CD4-positive, alpha-beta T cell treated with Interleukin-10 for 1 hour (primary cell): ENCODE measurements at places on chromosomes 5 and 9.

DNA sequence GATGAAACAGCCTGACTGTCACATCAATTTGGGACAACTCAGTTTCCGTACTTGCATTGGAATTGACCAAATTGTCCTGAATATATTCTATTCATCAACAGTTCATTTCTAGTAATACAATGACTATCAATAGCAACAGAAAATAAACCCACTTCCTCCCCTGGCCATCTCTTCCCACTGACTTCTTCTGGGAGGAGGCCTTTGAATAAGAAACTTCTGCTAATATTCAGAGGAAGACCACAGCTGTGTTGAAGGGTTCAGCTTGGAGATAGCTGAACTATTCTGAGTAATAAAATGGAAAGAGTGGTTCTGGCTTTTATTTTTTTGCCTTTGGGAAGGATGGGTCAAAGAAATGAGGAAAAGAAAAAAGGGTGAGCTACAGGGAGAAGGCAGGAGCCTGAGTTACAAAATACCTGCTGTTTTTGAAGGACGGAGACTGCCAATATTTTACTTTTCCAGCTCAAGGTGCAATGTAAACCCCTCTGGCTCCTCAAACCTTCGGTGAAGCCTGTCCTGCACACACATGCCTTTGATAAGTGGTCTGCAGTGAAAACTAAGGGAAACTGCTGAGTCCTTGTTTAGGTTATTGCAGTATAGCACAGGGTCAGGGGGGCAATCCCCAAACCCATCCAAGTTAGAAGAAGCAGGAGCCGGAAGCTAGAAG lies 29.9 kb downstream of the FYB1 start:
- DNase-seq: no peak

GRCh38 chr9:124220946-124221451 lies 36.8 kb upstream of the NEK6 start:
- no peak for DNase-seq

GRCh38 chr5:157356576-157356975 lies 90.7 kb downstream of the CYFIP2 start:
- DNase-seq: no peak

- no peak for DNase-seq
Observed at GRCh38 chr9:98970532-98971041, 26.9 kb downstream of the COL15A1 start.

- no peak for DNase-seq
Observed at GRCh38 chr9:105632807-105633206, 29.4 kb upstream of the TAL2 start.

GRCh38 chr5:81533629-81534405 lies 139.9 kb upstream of the ACOT12 start:
- DNase-seq: no peak

DNA sequence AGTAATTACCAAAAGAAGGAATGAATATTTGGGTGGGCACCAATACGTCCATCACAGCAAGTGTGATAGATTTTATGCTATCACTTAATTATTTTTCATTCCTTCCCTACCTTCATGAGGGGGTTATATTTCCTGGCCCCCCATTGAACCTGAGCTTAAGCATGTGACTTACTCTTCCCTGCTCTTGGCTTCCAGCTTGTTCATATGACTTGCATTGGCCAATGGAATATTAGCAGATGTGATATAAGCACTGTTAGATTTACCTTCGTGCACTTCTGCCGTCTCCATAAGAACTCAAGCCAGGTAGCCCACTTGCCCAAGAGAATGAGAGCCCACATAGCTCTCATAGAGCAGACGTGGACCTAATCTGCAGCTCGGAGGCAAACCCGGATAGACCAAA lies 99.1 kb upstream of the SMARCA2 start:
- no peak for DNase-seq

- no peak for DNase-seq
Observed at GRCh38 chr5:28862860-28863196, 1824.4 kb upstream of the CDH9 start.

- DNase-seq: no peak
Observed at GRCh38 chr5:44536650-44537260, 147.5 kb upstream of the FGF10 start.

DNA sequence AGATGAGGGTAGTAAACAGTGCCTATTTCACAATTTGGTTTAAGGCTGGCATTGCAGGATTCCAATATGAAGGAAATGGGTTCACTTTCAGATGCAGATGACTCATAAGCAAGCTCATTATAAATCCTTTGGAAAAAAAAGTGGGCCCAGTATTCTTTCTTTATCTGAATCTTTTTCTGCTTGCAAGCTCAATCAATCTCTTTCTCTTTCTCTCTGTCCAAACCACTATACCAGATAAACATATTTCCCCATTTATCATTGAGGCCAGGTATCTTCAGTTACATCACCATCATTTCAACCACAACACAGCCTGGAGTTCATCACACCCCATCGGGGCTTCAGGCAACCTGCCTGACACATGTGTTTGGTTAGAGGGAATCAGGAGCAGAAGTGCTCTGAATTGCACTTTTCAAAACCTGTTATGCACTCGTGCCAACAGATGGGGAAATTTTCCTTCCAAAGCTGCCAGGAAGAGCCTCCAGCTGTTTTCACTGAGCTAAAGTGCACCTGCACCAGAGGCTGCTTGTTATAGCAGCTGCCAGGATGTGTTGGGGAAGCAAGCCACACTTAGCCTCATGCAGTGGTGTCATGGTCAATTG lies 30.0 kb upstream of the MAMDC2 start:
- no peak for DNase-seq

GRCh38 chr5:147956064-147956841 lies 49.9 kb upstream of the C5orf46 start:
- no peak for DNase-seq

- DNase-seq: no peak
Observed at GRCh38 chr5:117103703-117104102, 529.1 kb upstream of the SEMA6A start.

DNA sequence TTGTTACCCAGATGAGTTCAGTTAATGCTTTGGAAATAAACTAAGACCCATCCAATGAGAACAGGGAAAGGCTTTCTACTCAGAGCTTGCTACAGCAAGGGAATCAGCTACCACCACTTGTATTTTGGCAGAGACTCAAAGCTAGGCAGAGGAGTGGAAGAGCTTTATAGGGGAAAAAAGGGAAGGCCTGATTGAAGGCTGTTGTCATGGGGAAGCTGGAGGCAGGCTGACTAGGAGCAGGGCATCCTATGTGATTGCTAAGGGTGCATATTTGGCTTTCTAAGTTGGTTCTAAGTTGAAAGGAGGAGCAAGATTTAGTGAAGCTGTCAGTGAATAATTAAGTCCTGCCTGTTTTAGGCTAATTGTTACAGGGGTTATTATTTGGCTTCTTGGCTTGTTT lies 115.5 kb downstream of the PTTG1 start:
- no peak for DNase-seq

- no peak for DNase-seq
Observed at GRCh38 chr5:75736273-75736672, 19.0 kb upstream of the POC5 start.

DNA sequence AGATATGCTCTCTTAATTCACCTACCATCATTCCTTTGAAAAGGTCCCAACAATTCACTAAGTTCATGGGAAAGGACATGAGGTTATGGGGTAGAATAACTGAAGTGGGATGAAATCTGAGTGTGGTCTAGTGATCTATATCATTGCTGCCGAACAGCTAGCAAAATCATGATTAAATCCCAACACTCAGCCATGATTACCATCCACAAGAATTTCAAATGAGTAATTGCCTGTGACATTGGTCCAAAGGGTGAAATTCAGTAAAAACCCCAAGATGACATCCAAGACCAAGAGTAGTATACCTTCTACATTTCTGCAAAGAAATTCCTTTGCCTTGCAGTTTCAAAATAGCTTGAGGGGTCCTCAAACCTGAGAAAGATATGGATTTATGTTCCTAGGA lies 225.6 kb downstream of the SPOCK1 start:
- no peak for DNase-seq

- DNase-seq: no peak
Observed at GRCh38 chr9:34378376-34379060, 1.8 kb upstream of the MYORG start.

GRCh38 chr5:36728697-36729543 lies 122.5 kb downstream of the SLC1A3 start:
- peak; percentile 62 for DNase-seq

DNA sequence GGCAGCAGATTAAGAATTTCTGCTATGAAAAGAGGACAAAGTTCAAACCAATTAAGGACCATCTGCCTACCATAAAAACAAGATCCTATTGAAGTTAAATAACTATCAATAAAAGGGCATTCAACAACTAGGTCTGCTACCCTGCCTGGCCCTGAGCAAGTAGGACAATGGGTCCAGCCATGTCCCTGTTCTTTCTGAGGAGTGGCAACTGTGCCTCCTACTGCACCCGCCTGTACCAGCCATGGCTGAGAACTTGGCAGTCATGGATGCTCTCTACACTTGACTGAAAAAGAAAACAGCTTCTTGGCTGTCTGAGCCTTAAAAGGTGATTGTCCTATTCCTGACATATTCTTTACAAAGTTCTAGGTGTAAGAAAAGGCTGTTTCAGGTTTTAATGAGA lies 652.4 kb downstream of the PDE4D start:
- no peak for DNase-seq

DNA sequence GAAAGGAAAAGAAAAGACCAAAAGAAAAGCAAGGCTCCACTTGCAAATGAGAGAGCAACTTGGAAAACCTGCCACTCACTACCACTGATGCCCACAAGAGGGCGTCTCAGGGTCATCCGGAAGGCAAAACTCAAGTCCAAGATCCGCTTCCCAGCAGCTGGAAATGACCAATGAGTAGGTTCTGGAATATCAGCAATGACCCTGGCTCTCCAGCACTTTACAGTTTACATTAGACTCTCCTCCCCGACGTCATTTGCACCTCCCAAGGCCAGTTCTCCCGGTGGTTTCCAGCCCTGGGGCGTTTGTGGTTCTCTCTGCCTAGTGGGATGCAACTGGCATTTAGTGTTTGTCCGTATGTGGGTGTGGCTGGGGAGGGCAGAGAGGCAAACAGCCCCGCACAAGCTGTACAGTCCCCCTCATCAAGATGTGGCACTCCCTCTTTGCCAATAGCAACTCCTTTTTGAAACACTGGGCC lies 193.8 kb upstream of the ZNF618 start:
- peak; percentile 36 for DNase-seq

GRCh38 chr5:9544056-9544455 lies 1.8 kb downstream of the SEMA5A start:
- DNase-seq: no peak

DNA sequence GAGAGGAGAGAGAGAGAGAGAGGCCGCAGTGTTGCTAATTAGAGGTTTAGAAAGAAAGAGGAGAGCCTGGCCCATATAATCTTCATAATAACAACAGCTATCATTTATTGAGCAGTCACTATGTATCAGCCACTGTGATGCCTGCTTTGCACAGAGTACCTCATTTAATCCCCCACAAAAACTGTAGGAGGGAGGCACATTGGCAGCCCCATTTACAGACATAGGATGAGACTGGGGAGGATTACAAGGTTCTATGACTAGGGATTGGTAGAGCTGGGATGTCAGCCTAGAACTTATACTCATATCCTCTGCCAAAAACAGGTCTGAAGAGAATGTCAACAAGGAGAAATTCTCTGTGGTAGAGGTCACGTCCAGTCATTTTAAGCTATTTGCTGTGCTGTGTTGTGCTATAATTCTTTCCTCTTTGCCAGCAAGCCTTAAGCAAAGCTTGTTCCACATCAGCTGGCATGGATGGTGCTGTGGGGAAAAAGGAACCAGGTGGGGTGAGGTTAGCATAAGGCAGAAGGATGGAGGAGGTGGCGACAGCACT lies 6.7 kb upstream of the GCNT4 start:
- no peak for DNase-seq

DNA sequence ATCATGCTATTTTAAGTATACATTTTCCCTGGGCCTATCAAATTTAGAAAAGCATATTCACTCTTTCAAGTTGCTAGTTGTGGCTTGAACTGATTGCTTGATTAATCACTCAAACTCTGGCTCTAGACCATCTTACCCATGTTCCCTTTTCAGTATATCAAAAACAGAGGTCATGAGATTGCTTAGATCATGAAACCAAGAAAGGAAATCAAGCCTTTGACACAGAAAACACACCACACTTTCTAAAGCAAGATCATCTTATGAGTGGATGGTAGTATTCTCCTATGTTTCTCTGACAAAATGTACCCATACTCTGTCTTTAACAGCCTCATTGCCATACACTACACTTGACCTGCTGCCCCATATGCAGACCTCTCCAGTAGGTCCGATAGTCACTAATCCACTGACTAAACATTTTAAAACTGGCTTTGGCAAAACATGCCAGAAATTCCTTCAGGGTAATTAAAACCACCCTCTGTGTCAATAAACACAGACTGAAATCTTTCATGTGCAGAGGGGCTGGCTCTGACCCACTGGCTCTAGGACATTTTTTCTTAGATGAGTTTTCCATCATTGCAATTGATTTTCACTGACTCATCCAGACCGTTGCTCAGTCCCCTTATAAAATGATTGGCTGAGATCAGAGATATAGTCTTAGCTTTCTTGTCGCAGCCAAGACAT lies 18.2 kb downstream of the PPP2R2B start:
- no peak for DNase-seq

DNA sequence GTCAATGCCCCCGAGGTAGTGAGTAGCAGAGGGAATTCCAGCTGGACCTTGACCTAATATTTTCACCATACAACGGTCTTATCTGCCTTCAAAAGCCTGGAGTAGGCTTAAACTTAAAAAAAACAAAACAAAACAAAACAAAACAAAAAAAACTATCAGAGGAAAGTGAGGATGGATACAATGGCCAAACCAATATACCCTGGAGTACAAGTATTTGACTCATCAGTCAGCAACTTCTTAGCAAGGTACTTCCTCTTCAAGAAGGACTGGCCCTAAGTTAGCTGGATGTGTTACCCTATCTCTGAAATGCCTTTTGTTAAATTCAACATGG lies 160.6 kb upstream of the GNA14 start:
- DNase-seq: no peak

DNA sequence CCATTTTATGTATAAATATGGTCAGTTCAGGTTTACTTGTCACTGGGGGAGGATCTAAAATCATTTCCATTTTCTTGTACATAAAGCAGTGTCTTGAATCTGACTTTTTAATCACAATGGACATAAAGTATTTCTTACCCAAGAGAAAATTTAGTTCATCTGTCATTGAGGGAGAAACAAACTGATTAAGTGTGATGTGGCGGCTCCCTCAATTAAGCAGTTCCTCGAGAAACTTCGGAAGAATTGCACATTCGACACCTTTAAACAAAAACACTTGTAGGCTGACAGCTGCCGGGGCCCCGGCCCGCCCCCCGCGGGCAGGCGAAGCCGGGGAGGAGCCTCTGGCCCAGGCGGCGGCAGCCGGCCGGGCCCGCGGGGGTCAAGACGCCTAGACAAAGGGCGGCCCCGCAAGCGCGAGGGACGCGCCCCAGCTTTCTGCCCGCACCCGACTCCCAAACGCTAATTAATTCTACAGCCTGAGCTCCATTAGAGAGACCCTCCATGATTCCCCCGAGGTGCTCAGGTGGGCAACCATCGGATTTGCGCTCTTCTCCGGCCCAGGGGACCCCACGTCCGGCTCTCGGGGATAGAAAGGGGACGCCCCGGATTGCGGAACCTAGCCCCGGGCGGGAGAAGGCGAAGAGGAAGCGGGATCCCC lies 750 bp downstream of the TRIM36 start:
- no peak for DNase-seq
